ENCODE measurements at places on chromosomes 5 and 9.
A peak's percentile ranks its signal among the peaks of the same experiment; 100 is the strongest.

GRCh38 chr5:67316695-67317094, 120.1 kb upstream of the CD180 start:
- DNase-seq = no peak

DNA sequence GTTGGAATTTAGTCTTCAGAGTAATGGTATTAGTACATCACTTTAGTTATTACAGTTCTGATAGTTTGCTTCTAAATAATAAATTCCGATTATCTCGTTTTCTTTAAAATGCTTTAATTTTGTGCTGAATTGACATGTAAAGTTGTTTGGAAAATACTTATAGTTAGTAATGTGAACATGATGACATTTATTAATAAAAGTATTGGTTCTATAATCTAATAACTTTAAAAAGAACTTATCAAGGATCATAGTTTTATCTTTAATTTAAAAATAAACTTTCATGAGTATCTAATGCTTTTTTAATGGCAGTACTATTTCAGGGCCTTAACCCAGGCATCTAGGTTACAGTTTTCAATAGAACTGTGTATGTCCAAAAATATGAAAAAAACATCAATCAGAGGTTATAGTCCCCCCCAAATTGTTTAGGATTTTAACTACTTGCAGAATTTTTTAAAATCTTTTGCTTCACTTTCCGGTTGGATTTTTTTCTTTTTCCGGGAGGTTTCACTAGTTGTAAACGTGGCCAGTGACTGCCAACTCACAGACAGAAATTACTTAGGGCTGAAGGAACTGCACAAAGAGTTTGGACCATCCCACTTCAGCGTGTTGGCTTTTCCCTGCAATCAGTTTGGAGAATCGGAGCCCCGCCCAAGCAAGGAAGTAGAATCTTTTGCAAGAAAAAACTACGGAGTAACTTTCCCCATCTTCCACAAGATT, 680 bp downstream of the GPX8 start:
- peak; percentile 97 for DNase-seq

DNA sequence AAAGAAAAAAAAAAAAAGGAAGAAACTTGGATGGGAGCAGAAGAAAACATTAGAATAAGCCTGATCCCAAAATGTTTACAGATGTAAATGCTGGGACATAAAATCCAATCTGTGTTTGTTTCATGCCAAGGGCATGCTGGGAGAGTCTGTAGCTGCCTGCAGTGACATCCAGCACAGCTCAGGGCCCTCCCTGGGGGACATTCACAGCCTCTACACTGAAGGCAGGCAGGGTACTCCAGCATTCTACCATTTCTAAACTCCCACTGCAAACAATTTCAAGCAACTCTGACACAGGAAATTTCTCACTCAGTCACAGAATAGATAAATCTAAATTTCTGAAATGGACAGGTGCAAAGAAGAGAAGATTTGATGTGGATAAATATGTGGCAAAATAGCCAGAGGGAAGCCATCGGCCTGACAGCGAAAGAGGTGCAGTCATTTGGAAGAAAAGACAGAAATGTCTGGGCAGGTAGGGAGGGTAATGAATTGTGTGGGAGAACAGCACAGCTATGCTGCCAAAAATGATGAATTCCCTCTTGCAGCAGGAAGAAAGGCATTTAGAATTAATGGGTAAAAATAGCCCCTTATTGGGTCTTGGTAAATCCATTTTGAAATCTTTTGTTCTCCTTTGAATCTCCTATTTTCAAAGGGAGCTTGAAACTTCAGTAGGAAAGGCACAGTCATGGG, 199.4 kb downstream of the MED10 start:
- no peak for DNase-seq

DNA sequence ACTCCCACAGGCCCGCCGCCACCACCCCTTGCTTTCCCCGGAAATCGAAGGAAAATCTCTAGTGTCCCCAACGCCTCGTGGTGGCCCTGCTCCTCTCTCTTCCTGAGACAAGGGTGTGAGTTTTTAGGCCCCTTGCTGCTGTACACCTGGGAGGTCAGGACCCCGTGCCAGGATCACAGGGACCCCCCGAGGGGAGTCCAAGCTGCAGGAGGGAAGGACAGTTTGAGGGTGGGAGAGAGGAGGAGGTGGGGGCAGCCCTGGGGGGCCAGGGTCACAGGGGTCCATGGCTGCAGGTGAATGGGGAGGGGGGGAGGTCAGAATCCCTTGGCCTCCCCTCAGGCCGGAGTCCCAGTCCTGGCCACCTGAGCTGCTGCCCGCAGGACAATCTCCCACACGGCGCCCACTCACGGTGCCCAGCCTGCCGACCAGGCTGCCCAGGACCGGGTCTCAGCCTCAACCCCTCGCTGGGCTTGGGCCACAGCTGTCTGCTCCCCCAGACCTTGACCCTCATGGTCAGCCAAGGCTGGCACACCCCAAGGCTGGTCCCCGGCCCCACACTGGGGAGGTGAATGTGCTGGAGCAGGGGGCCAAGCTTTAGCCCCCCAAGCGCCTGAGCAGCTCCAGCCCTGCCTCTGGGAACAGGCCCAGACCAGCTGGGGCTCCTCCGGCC, 19.9 kb downstream of the TPPP start:
- no peak for DNase-seq

DNA sequence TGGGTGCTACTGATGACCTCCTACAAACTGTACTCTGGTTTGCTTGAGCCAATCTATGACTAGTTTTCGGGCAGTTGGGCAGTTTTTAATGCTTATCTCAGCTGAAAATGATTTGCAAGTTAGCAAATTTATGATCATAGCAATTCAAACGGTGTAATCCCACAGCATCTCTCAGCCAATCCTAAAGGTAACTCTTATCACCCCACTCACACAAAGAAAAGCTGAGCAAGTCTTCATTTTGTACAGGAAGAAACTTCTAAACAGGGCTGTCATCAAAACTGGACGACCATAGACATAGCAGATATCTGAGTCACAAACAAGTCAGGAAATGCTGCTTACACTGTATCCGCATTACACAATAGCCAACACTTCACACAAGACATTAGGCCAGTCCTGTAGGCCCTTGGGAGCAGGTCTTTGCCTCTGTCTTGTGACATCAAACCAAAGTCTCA, 2.6 kb upstream of the ENC1 start:
- DNase-seq = peak; percentile 91

GRCh38 chr5:93572608-93573353, 8.2 kb downstream of the NR2F1-AS1 start:
- DNase-seq = peak; percentile 51

- peak; percentile 43 for DNase-seq
Observed at GRCh38 chr5:17182494-17182893, 34.9 kb upstream of the BASP1 start.

GRCh38 chr5:59371525-59372127, 521.9 kb downstream of the PDE4D start:
- no peak for DNase-seq

- no peak for DNase-seq
Observed at GRCh38 chr5:176680226-176680563, 32.9 kb downstream of the TSPAN17 start.

- peak; percentile 52 for DNase-seq
Observed at GRCh38 chr9:132056717-132057560, 22.7 kb downstream of the MED27 start.

- peak; percentile 14 for DNase-seq
Observed at GRCh38 chr9:125343518-125344275, 82.1 kb downstream of the GAPVD1 start.

DNA sequence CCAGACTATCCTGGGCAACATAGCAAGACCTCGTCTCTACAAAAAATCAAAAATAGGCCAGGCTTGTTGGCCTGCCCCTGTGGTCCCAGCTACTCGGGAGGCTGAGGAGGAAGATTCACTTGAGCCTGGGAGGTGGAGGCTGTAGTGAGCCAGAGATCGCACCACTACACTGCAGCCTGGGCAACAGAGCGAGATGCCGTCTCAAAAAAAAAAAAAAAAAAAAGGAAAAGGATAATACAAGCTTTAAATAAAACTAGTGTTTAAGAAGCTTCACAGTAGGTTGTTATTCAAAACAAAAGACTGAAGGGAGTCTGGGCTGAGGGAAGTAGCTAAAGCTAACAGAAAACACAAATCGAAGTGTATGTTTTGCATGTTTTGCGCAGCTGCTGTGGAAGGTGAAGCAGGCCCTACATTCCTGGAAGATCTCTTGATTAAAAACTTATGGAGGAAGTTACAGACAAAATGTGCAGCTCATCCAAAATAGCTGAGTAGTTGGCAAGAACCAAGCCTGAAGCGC, 581 bp upstream of the C9orf40 start:
- DNase-seq = peak; percentile 74

DNA sequence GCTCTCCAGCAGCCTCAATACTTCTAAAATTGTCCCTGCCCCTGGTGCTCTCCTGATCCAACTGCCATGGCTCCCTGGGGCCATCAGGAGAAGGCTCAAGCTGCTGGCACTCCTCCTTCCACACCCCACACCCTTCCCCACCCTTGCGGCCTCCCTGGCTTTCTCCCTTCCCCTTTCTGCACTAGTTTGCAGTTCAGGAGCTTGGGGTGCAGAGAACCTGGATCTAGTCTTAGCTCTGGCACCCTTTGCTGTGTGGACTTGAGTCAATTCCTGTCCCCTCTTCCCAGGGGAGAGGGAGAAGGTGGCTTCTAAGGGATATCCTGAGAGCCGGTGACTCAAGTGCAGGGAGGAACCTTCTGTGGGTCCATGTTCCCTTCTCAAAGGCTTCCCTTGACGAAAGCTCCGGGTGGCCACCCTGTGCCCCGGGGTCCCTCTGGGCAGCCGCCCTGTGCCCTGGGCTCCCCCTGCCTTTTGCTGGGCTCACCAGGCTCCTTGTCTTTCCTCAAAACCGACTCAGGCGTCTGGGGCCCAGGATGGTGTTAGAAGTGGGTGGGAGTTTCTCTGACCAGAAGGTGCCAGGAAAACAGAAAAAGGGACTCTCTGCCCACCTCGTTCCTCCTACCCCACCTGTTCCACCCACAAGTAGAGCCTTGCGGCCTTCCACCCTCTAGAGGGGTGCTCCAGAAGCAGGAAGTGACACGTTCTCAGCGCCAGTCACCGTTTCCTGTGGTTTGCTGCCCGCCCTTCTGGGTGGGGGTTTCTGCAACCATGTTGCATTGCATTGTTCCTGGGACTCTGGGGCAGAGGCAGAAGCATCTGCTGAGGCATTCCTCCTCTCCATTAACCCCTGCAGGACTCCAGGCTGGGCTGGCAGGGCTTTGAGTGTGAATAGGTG, 15.0 kb downstream of the GLIPR2 start:
- DNase-seq = peak; percentile 71

GRCh38 chr5:172313915-172314314, 30.4 kb upstream of the UBTD2 start:
- DNase-seq = no peak

- no peak for DNase-seq
Observed at GRCh38 chr5:41885286-41885685, 15.1 kb upstream of the OXCT1 start.

- no peak for DNase-seq
Observed at GRCh38 chr5:154117050-154117449, 73.5 kb upstream of the GALNT10 start.

DNA sequence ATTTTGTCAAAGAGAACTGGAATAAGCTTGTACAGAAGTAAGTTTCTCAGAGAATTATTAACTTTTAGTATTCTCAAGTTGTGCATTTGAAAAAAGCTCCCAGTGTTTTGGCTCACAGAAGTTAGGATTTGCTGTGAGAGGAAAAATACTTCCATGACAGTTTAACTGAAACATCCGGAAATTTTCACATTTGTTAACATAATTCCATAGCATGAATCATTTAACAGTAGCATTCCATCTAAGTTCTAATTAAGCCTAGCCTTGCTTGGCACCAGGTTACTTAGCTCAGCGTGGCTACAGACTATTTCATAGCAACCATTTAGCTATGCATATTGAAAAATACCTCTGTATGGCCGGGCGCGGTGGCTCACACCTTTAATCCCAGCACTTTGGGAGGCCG, 90.8 kb downstream of the LNPEP start:
- DNase-seq = peak; percentile 57

DNA sequence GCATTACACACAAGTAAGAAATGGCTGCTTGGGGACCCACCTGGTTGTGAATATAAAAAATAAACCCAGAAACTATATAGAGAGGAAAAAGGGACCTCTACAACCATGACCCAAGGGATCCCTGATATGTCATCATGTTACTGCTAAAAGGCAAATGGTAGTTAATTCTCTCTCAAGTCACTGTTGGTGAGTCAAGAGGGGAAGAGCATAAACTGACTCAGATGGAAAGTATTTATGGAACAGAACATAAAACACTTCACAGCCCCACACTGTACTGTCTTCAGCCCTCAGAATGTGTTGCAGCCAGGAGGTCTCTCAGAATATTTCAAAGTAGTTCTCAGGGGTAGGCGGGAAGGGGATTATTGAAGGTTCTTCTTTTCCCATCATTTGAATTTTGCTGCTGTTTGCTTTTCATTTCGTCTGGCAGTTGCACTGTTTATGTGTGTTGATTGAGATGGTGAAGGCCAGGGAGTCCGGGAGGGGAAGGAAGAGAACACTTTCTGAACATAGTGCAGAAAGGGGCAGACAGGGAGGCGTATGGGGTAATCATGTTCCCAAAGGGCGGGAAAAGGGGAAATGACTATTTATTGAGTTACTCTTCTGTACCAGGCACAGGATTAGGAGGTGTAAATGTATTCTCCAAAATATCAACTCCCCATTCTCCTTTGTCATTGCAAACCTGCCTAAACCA, 85.5 kb downstream of the TEK start:
- peak; percentile 93 for DNase-seq

GRCh38 chr5:97118261-97119006, 24.0 kb downstream of the LIX1 start:
- no peak for DNase-seq

DNA sequence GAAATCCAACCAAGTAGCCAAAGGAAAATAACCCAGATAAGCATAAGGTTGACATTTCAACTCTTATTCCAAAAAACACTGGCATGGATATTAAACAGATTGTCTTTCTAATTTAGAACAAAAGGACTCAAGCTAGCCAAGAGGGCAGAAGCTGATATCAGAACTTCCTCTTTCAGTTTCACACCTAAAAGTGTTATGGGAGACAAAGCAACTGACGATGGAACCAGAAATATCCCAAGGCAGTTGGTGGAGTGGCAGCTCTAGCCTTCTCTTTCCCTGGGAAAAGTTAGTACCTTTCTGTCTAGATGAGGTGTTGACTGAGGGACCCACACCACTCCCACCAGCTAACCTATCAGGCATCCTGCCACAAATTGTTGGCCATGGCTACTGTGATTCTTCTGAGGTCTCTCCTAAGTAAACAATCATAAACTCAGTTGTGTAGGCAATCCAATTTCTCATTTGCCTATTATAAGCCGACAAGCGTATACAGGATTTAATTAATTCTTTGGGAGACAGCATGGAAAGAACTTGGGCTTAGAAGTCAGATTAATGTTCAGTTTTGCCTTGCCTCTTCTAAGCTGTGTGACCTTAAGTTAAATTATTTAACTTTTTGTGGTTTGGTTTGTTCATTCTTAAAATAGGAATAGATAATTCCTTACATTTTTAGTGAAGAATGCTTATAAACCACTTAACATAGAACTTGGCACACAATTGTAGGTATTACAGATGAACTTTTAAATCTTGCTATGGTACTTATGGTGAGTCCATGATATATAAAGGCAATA, 110.9 kb upstream of the ADAMTSL1 start:
- peak; percentile 88 for DNase-seq

GRCh38 chr5:106959387-106959786, 711.4 kb downstream of the EFNA5 start:
- no peak for DNase-seq

- DNase-seq = peak; percentile 9
Observed at GRCh38 chr9:32500768-32501167, 25.2 kb downstream of the RIGI start.
